Activated CD4-positive, alpha-beta T cell treated with anti-CD3 and anti-CD28 coated beads for 1 hour (primary cell): ENCODE measurements at places on chromosomes 1 and 21.

- DNase-seq: no peak
Observed at GRCh38 chr1:201707656-201708055, 121.3 kb upstream of the IPO9 start.

DNA sequence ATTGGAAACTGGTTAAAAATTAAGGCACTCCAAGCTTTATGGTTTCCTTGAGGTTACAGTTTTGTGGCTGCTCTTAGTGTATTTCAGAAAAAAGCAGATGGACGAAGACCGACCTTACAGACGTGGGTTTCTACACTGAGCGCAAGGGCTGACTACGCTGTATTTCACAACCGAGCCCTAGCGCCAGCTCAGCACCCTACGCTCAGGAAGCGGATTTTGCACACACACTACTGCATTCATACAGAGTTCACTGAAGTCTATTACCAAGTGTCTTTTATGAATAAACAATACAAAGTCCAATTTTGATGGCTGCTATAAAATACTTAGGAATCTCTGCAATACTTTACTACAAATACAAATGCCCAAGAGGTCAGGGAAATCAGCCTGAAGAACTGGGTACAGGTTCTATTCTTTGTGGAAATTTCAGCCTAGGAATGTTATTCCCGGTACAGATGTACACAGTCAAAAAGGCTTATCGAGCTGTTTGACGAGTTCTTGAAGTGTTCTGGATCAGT is 23.8 kb downstream of the PTTG1IP start:
- no peak for DNase-seq

GRCh38 chr1:207335695-207336363 is 14.4 kb downstream of the CD55 start:
- no peak for DNase-seq

GRCh38 chr1:243323491-243323890 is 67.7 kb downstream of the SDCCAG8 start:
- DNase-seq: no peak

GRCh38 chr1:63674238-63674864 is 81.1 kb downstream of the PGM1 start:
- no peak for DNase-seq
